HTR-8/SVneo (cell line): ENCODE measurements at places on chromosomes 2 and 18.

DNA sequence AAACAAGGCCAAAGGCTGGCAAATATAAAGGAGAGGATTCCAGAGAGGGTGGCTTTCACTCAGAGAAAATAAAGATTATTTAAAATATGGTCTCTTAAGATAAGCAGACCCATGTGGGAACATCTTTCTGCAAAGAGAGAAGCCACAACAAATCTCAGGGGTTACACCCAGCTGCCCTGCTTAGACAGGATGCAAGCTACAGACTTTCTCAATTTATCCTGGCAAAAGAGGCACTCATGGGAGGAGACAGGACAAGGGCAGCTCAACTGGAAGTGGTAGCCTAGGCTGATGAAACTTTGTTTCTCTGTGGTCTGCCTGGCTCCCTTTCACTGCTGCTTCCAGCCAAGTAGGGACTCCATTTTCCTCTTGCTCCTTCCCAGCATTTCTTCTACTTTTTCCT is 25.9 kb upstream of the SULT1C4 start:
- DNase-seq: no peak

DNA sequence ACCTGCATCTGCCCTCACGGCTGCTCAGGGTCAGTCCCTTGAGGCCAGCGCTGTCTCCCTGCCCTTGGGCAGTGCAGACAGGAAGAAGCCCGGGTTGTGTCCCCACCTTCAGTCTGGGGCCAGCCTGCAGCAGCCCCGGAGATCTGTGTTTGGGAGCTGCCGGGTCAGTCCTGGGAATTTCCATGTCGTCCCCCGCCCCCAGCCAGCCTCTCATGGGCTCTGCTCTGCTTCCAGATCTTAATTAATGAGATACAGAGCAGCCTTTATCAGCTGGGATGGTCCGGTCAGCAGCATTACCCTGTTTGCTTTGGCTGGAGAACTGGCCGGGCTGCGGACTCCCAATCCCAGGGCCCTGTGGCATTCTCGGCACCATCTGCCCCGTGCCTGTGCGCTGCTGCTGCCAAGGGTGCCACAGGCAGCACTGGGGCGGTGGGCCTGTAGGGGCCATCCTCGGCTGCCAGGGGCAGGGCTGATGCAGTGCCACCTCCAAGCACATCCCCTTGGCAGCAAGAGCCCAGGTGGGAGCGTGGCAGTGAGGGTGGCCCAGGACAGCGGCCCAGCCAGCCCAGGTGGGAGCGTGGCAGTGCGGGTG is 2.4 kb downstream of the BOK start:
- DNase-seq: no peak

- DNase-seq: no peak
These were observed 380.5 kb upstream of the HNRNPA3 start for GRCh38 chr2:176832086-176832485.

DNA sequence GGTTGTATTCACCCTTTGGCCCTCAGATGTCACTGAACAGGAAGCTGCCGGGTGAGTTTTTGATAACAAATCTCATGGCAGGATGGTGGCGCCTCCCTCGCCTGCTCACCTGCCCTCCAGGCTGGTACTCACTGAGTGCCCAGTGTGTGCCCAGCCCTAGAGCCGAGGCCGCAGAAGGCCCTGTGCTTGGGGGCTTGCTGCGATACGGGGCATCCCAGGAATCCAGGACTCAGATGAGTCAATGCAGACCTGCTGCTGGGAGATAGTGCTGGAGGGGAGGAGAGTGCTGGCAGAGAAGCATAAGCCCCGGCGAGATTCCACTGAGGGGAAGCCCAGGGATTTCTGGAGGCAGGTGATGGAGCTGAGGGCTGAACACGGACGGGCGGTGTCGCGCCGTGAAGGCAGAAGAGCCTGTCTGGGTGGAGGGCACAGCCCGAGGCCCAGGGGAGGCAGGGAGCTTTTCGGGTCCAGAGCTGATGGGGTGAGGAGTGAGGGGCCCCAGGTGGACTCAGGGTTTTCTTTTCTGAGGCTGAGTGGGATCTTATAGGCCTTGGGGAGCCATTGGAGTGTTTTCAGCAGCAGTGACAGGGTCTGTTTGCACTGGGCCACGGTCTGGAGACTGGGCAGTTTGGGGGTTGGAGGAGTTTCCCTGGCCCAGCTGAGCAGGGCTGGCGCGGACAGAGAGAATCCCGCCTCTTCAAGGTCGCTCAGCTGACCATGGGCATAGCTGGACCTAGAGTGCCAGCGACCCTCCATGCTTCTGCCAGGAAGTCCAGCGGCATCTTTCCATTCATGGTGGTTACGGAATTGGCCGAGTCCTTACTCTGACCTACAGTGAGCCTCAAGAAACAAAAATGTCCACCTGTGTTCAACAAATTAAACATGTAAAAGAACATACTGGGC is 35.5 kb downstream of the LDLRAD4 start:
- DNase-seq: no peak

DNA sequence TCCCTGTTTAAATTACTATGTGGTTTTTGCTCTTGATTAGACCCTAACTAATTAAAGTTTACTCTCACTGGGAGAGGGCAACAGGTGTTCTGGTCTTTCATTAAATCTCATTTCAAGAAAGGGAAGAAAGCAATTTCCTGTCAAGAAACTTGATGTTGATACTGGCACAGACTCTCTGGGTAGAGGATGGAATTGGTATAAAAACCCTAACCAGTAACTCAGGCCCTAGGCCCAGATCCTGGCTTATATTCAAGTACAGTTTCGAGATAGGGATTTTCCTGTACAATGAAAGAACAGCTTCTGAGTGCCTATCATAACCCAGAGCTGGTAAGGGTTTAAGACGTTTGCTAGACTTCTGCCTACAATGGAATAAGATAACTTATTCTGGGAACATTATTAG is 61.6 kb upstream of the ACYP2 start:
- DNase-seq: no peak

DNA sequence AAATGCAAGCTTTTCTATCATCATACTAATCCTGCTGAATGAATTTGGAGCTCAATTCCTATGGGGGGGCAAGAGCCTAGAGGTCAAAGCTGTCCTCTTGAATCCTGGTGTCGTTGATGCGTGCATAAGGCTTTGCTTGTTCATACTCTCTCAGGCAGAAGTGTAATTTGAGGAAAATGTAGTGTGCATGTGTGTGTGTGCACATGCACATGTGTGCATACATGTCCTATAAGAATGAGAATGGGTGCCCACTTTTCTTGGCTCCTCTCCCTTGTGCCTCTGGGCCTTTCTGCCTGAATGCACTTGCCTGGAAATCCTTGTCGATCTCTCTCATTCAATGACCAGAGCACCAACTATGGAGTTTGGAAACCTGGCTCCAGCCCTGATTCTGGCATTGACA is 28.5 kb upstream of the C18orf32 start:
- no peak for DNase-seq

- DNase-seq: no peak
These were observed 92.3 kb downstream of the LYPD1 start for GRCh38 chr2:132577686-132578085.

DNA sequence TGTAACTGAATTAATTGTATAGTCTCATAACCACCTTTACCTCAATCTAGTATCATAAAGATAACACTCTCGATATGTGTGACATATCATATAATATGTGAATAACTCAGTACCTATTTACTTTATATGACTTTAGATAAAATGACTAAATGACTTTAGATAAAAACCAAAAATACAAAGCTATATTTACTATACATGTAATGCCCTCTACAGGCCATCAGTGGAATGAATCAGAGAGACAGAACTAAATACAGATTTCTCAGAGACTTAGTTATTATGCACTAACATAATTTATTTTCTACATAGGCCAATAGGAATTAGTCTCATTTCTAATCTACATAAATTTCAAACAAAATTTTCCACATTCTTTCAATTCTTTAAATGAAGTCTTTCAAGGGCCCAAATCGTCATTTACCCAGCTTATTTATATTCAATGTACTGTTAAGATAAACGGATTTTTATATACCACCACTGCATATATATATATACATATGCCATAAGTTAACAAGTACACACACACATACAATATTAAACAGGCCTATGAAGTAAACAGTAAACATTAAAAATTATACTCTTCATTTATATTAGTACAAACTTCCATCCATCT is 219.9 kb downstream of the EXOC6B start:
- DNase-seq: peak; percentile 31

DNA sequence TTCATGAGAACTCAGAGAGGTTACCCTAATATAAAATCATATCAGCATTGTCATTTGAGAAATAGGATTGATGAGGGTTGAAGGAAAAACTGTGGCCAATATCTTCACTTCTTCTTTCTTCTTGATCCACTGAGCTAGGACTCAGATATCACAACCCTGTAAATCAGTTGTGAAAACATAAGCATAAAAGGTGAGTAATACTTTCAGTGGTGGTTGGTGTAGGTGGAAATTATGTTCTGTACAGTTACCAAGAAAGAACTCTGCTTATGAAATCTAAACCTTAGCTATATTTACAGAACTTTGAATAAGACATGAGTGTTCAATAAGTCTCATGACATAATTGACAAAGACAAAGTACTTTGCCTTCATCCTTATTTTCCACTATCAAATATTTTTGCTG is 56.3 kb downstream of the PAX3 start:
- DNase-seq: no peak

DNA sequence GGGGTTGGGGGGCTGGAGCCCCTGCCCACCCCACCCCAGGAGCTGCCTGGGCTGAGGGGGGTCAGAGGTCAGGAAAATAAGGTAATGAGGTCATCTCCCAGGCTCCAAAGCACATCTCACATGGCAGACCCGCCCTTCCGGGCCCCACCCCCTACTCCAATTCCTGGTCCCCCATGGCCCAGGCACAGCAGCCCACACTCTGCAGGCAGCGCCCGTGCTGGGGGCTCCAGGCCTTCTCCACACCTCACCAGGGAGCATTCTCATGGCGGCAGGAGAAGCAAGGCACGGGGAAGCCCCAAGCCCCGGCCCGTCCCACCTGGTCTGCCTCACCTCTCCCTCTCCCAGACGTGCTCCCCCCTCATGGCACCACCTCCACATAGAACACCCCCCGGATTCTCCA is 43.8 kb downstream of the AQP12A start:
- DNase-seq: no peak

- no peak for DNase-seq
These were observed 26.2 kb downstream of the CREG2 start for GRCh38 chr2:101361121-101361520.

DNA sequence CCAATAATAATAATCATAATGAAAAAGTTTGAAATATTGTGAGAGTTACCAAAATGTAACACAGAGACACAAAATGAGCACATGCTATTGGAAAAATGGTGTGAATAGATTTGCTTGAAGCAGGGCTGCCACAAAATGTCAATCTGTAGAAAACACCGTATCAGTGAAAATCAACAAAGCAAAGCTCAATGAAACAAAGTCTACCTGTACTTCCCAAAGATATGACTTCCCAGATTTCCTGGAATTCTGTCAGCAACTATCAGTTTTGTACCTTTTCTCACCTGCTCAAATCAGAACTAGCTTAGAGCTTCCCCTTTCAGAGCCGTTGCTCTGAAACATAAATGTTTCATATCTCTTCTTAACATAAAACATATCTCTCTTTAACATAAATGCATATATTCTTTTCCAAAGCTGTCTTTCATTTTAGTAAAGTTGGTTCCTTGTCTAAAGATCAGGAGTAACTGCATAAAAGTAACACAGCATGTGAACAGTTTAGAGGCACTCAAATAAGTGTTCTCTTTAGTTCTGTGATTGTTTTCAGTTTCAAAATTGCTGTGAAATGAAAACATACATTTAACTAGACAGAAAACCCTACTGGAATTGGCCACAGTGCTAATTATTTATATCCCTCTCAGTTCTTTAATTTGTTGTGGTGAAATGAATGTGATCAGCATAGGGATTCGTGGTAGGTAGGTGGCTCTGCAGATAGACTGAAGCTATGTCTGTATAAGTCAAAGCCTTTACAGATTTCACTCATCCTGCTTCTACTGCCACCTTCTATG is 262.5 kb downstream of the KCNJ3 start:
- no peak for DNase-seq

GRCh38 chr2:82198809-82199492 is 1894.4 kb upstream of the LRRTM1 start:
- no peak for DNase-seq

DNA sequence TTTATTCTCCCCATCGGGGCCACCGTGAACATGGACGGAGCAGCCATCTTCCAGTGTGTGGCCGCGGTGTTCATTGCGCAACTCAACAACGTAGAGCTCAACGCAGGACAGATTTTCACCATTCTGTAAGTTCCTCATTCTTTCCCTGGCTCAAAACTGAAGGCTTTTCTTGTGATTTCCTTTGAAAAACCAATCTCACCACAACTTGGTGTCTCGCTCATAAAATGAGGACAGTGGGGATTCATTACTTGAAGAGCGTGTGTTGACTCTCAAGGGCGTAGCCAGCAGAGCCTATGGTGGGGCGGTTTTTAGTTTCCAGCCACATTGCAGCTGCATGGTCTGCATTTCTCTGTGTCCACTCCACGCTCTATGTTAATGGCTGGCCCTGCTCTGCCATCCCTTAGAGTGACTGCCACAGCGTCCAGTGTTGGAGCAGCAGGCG is 29.0 kb downstream of the SLC1A4 start:
- no peak for DNase-seq

- no peak for DNase-seq
These were observed 44.1 kb downstream of the NCK2 start for GRCh38 chr2:105788670-105789290.

DNA sequence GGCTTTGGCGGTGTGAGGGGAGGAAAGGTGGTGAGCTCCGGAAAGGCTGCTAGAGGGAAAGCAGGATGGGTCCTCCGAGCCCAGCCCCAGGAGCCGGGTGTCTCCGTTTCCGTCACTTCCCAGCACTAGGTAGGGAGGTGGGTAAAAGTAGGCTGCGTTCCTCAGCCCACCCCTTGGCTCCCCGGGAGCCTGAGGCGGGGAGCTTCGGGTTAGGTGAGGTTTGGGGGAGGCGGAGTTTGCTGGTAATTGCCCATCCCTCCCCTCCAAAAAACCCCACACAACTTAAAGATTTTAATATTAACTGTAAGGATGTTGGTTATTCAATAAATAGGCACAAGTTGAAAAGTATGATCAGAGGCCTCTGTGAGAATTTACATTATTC is 552 bp upstream of the ATF2 start:
- DNase-seq: no peak

GRCh38 chr2:176464886-176465564 is 195.8 kb downstream of the MTX2 start:
- no peak for DNase-seq

GRCh38 chr18:72119082-72119481 is 425.1 kb downstream of the CBLN2 start:
- DNase-seq: no peak

- no peak for DNase-seq
These were observed 11.3 kb downstream of the LCT start for GRCh38 chr2:135825550-135826176.

GRCh38 chr2:38417745-38418689 is 40.9 kb upstream of the ATL2 start:
- DNase-seq: no peak

DNA sequence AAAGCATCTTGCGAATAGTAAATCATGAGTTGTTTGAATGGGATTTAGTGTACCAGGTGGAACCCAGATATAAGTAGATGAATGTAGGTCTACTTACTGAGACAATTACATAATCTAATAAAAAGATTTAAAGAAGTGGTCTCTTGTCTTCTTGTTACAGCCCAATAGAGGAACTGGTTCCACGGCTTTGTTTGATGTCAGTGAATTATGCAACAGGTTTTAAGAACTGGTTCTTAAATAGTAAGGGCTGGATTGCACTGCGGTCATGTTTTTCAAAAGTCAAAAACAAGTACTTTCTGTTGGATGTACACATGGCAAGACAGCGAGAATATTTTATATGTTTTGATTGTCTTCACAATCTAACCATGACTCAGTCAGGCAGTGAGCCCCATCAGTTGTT is 15.4 kb upstream of the SLC9A2 start:
- DNase-seq: no peak
